Activated CD8-positive, alpha-beta memory T cell treated with anti-CD3 and anti-CD28 coated beads for 1 hour (primary cell): ENCODE measurements at places on chromosomes 6 and 20.

DNA sequence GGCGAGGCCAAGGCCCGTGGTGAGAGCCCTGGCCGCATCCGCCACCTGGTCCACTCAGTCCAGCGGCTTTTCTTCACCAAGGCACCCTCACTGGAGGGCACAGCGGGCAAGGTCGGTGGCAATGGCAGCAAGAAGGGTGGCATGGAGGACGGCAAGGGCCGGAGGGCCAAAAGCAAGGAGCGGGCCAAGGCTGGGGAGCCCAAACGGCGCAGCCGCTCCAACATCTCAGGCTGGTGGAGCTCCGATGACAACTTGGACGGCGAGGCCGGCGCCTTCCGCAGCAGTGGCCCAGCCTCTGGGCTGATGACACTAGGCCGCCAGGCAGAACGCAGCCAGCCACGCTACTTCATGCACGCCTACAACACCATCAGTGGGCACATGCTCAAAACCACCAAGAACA, 109.2 kb upstream of the MYL9 start:
- no peak for DNase-seq

DNA sequence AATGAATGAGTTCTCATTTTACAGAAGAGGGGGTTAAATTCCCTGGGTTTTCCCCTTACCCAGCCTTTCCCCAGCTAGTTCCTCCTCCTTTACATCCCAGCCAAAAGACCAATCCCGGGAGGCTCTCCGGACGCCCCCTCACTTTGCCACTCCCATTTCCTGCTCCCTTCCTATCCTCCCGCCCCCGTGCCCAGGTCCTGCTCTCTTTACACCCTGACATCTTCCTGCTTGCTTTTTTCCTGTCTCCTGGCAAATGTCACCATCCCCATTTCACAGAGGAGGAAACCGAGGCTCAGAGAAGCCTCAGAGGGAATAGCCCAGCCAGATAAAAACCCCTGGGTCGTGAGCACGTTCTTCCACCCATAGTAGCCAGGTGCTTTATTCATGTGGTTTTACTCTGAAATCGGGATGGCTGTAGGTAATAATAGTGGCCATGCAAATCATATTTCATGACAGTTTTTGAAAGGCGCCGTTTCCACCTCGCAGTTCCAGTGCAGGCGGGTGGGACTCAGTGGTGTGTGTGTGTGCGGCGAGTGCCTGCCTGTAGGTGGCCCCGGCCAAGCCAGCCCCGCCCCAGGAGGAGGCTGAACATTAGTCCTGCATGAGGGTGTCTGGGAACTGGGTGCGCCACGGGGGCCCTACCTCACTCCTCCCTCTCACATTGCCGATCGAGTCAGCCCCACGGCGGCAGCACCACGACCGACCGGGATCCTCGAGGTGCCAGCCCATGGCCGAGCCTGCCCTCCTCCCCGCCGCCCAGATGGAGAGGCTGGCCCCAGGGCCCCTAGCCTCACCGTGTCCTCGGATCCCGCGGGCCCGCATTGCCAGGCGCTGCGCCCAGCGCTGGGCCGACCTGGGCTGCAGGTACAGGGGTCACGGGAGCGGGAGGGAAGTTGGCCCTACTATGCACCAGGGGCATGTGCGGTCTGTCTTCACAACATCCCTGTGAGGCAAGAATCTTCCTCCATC, at the start of gene ARHGAP40:
TSS of gene ARHGAP40 (plus strand) at position 594 of the 969 bp plus-strand sequence.
- no peak for DNase-seq

GRCh38 chr6:27096834-27097511, 150.5 kb upstream of the PRSS16 start:
- DNase-seq, result no peak

- no peak for DNase-seq
Measured at GRCh38 chr20:20851385-20851784, 138.9 kb upstream of the RALGAPA2 start.

DNA sequence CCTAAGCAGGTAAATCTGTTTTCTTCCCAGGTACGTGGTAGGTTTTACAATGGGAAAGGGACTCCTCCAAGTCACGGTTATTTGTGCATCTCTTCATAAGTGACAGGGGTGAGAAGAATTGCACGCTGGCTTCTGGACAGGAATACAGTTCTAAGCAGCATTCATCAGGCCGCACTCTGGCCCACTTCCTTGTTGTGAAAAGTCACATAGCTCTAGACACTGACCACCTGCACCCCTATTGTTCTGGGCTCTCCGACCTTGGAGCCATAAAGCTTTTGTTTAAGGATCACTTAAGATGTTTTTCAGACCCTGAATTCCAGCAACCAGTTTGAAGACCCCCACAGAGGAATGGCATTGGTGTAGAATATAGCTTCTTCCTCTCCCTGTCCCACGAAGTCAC, 31.4 kb downstream of the RAMACL start:
- no peak for DNase-seq

DNA sequence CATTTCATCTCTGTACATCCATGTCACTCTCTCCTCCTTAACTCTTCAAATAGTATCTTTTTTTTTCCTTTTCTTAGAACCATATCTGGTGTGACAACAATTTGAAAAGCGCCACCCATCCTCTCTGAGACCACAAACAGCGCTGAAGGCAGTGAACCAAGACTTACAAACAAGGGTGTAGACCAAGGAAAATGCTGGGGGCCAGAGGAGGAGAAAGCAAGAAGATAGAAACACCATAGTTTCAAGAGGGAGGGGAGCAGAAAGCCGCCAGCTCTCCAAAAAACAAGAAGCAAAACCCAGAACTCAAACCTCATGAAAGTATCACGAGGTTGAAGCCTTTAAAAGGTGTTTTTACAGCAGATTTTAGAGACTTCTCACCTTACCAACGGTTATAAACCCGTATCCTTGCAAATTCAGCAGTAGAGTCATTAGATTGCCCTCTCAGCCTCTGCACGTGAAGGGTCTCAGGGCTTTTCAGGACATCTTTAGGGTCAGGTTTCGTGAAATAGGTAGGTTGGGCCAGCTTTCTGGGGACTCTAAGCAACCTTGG, 13.3 kb upstream of the RIPOR2 start:
- no peak for DNase-seq

DNA sequence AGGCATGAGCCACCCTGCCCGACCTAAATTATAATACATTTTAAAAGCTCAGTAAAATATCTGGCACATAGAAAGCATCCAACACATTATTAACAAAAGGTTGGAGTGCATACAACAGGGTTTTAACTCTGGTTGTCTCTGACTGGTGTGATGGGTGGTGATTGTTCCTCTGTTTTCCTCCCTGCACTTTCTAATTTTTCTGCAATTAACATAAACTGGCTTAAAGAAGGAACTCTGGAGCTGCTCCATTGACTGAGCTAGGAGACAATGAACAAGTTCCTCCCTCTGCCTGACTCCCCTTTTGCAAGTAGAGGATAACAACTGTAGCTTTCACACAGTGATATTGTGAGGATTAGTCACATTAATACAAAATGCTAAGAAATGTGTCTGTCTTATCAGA, 48.5 kb upstream of the SIRPG start:
- no peak for DNase-seq

- no peak for DNase-seq
Measured at GRCh38 chr6:11812951-11813350, 34.3 kb upstream of the ADTRP start.

- no peak for DNase-seq
Measured at GRCh38 chr6:42769051-42769450, 12.8 kb upstream of the BICRAL start.

- no peak for DNase-seq
Measured at GRCh38 chr20:37737826-37738420, 44.1 kb downstream of the CTNNBL1 start.

- no peak for DNase-seq
Measured at GRCh38 chr20:43750774-43751166, 24.0 kb upstream of the GTSF1L start.

DNA sequence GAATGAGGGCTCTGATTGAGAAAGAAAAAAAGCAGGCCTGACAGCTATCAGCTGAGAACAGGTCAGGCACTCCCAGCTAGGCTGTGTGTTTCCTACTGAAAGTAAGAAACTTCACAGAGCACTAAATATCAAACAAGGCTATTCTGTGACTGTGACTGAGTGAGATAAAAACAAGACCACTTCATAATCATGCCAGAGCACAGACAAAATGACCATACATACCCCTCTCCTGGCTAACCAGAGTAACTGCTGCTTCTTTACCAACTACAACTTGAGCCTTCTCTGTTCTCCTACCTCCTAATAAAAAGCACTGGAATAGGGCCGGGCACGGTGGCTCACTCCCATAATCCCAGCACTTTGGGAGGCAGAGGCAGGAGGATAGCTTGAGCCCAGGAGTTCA, 6.8 kb upstream of the BTN1A1 start:
- DNase-seq, result no peak

GRCh38 chr6:146865756-146866379, 267.1 kb downstream of the ADGB start:
- DNase-seq, result no peak

GRCh38 chr6:37050045-37050853, 44.8 kb downstream of the FGD2 start:
- no peak for DNase-seq

- DNase-seq, result no peak
Measured at GRCh38 chr6:53573299-53573698, 28.4 kb upstream of the GCLC start.

- no peak for DNase-seq
Measured at GRCh38 chr6:155442562-155442961, 13.1 kb downstream of the NOX3 start.

DNA sequence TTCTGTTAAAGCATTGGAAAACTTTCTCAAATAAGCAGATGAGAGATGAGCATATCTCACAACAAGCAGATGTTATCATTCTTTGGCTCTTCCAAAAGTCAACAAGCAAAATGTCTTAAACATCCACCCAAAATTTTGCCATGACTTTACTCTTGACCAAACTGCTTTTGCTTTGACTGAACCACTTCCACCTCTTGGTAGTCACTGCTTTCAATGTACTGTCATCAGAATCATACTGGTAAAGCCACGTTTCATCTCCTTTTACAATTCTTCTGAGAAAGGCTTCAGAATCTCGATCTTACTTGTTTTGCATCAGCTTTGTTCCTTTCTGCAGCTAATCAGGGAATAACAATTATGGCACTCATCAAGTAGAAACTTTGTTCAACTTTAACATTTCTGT, 498.5 kb upstream of the GJE1 start:
- DNase-seq, result no peak

- no peak for DNase-seq
Measured at GRCh38 chr6:154474648-154475428, 35.6 kb downstream of the CNKSR3 start.

- no peak for DNase-seq
Measured at GRCh38 chr20:23206995-23207394, 120.9 kb upstream of the CD93 start.

DNA sequence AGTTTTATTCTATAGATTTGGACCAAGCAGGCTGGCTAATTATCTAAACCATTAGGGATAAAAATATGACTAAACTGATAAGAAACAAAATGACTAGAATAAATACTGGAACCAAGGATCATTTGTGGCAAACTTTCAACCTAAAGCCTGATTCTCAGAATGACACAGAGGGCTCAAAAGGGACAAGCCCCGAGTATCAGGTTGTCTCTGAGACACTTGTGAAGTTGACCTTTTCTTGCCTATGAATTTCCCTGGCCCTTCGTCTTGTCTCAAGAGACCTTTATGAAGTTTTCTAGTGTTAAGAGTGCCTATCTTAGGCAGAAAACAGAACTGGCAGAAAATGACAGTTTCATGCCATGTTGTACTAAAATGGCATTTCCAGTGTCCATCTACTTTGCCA, 68.3 kb downstream of the IMPG1 start:
- no peak for DNase-seq

DNA sequence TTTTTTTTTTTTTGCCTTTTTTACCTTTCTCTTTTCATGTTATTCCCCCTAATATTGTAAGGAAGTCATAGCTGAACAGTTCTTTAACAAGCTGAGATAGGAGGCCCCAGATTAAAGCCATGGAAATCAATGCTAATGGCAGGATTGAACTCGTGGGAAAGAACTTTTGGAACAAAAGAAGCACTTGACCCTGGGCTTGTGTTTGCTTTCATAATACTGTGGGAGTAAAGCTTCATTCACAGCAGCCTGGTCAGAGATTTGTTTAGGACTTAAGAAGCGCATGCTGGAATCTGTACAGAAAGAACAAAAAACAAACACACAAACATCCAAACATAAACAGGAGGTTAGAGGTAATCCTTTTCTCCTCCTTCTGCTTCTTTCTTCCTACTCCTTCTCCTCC, 5.1 kb downstream of the HEY2 start:
- DNase-seq, result no peak

GRCh38 chr6:42345696-42346416, 105.9 kb downstream of the TRERF1 start:
- DNase-seq, result no peak

DNA sequence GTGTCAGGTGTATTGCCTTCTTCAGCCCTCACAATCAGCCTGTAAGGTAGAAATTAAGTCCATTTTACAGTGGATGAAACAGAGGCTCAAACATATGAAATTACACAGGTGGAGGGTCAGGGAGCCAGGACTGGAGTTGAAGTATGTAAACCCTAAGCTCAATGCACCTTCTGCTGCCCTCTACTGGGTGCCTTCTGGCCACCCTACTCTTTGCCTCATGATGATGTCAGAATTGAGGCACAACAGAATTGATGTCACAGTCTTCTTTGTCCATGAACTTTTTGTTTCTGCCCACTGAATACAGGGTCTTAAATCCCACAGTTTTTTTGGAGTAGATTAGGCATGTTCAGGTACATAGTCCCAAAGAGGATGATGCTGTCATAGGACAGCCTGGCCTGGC, 400.8 kb upstream of the CHD6 start:
- DNase-seq, result no peak

GRCh38 chr6:121897337-121897760, 461.9 kb downstream of the GJA1 start:
- no peak for DNase-seq
